ENCODE measurements at places on chromosomes 11 and 22.
A peak's percentile ranks its signal among the peaks of the same experiment; 100 is the strongest.

- no peak for DNase-seq
These were observed 92.7 kb downstream of the RPL27A start for GRCh38 chr11:8775332-8775731.

GRCh38 chr11:47257517-47258316, at the start of gene NR1H3:
Gene NR1H3, plus strand, starts transcription at chr11:47257996. Its CDS starts 1,221 bp downstream, at chr11:47259217.
- DNase-seq: no peak

DNA sequence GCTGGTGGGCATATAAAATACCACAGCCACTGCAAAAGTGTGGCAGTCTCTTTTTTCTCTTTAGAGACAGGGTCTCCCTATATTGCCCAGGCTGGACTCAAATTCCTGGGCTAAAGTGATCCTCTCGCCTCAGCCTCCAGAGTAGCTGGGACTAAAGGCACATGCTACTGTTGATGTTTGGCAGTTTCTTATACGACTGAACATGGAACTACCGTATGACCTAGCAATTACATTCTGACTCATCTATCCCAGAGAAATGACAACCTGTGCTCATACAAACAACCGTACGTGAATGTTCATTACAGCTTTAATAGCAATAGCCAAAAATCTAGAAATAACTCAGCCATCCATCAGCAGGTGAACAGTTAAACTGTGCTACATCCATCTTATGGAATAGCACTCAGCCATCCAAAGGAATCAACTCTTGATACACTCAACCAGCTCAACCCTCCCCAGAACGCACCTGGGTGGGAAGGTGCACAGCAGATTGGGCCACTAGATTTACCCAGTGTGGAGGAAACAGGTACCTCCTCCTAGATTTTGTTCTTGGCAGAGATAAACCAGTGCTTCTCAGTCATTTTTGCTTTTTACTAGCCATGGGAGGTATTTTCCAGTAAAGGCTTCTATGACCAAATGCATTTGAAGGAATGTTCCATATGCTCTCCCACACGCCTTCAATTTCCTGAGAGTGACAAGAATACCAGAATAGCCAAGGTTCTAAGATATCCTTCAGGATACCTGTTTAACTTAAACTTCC, 130.5 kb downstream of the MED15 start:
- DNase-seq: no peak

- DNase-seq: no peak
These were observed 15.7 kb downstream of the MRGPRF start for GRCh38 chr11:68997124-68997994.

DNA sequence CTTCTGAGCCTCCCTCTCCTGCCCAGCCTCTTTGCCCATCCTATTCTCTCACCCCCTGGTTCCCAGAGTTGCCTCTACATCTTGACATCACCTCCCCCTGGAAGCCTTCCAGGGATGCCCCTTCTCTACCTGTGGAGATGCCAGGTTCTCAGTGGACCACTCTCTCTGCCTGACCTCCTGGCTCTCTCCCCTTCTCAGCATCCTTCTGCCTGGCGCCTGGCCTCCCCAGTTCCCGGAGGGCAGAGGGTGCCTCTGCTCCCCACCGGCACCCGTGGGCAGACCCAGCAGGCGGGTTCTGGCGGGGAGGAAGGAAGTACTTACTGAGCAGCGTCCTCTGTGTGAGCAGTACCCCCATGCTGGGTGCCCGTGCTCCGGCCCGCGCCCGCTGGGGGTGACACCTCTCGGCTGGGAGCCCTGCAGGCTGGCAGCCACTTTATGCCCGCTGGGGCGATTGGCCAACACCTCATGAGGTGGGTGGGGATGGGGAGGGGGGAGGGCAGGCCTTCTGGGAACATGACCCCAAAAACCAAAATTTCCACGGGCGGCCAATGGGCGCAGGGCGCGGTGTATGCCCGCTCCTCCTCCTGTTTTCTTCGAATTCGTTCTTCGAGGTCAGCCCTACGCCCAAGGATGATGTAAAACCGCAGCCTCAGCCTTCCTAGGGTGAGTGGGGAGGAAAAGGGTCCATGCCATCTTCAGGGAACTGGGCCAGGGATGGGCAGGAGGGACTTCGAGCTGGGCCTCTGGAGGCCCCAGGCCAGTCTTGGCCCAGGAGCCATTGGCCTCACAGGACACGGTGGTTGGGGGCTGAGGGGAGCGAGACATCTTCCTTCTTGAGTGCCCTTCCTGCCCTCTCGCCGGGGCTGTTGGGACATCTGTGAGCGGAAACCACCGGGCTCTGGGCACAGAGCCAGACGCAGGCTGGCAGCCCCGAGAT, at the start of gene OSM:
Gene OSM (minus strand): TSS at position 407 of the 937 bp plus-strand sequence. CDS start 52 bp downstream, at position 355.
- DNase-seq: peak; percentile 61

DNA sequence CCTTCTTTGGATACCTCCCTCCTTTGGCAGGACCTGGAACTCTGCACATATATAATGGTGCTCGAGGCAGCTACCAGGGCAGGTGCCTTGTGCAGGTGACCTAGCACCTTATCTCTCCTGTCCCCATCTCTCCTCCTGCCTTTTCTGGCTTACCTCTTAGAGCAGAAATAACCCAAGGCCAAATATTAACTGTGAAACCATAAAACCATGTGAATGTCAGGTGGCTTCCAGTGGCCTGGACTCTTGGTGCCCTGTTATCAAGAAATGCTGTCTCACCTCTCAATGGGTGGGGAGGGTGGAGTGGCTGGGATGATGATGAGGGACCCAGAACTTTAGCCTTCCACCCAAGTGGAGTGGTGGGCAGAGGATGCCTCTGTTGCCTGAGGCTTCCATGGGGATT, 42.9 kb downstream of the YWHAH start:
- DNase-seq: no peak

- DNase-seq: no peak
These were observed 69.0 kb upstream of the ARFGAP3 start for GRCh38 chr22:42926104-42926503.

DNA sequence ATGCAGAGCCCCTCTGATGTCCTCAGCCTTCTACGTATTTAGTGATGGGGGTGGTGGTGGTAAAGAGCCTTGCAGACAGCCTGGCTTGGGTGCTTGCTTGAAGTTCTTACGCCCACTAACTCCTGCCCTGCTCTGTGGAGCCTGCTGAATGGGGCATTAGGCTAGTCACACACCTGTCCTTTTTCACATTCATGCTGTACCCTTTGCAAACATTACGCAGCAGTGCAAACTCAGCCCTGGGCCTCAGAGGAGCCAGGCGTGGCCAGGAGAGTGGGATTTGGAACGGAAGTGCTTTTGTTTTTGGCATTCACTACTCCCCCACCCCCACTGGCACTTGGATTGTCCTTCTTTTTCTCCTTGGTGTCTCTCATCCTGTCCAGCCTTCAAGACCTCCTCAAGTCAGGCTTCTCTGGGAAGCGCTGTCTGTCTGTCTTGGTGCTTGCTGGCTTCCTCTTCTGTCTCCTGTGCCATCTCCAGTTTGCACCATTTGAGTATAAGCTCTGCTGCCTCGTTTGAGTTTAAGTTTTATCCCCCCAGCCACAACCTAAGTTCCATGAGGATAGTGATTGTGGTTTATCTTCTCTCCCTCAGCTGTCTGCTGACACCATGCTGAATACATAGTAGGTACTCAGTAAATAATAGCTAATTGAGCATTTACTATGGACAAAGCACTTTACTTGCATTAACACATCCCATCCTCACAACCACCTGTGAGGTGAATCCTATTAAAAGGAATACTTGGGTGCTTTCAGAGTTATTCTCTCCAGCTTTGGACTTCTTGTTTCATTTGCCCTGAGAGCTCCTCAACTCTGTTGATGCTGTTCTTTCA, 26.7 kb downstream of the ZBTB16 start:
- no peak for DNase-seq

- no peak for DNase-seq
These were observed 88.9 kb upstream of the CLNS1A start for GRCh38 chr11:77726524-77726923.

GRCh38 chr11:9148727-9149126, 57.3 kb upstream of the SCUBE2 start:
- no peak for DNase-seq

GRCh38 chr11:34603129-34604001, 17.5 kb upstream of the EHF start:
- no peak for DNase-seq

DNA sequence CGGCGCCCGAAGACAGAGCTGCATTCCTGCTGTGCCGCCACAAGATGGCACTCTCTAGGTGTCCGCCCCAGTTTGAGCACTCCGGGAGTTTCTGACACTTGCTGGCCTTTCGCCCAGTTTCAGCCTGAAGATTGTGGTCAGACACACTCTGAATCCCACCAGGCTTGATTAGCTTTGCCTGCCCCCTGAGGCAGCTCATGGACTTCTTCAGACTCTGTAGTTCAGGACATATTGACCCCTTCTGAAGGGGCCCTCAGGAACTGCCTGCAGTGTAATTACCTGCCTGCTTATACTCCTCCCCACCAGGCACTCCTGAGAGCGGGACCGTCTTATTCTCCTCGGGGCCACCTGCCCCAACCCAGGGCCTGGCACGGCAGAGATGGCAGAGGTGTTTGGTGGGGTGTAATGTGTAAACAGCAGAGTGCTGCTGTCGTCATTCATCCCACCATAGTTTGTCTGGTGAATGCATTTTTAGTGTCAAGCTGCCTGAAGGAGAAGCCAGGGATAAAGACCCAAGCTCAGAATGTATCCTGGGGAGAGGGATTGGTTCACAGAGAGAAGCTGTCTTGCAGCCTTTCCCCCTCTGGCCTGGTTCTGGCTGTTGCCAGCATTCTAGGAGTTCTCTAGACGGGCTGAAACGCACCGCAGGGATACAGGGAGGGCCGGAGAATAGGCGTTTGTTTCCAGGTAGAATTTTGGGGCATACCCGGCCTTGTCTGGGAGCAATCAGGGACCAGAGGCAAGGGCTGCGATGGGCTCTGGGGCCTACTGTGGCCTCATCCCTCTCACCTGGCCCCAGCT, 46.4 kb downstream of the EIF3F start:
- peak; percentile 73 for DNase-seq

- DNase-seq: no peak
These were observed 132.4 kb downstream of the MN1 start for GRCh38 chr22:27668828-27669797.

- no peak for DNase-seq
These were observed 366.9 kb downstream of the NTM start for GRCh38 chr11:131737357-131737756.

- no peak for DNase-seq
These were observed 3.7 kb upstream of the ACY3 start for GRCh38 chr11:67654225-67654624.

- no peak for DNase-seq
These were observed 304.3 kb upstream of the NCAM1 start for GRCh38 chr11:112656772-112657428.

DNA sequence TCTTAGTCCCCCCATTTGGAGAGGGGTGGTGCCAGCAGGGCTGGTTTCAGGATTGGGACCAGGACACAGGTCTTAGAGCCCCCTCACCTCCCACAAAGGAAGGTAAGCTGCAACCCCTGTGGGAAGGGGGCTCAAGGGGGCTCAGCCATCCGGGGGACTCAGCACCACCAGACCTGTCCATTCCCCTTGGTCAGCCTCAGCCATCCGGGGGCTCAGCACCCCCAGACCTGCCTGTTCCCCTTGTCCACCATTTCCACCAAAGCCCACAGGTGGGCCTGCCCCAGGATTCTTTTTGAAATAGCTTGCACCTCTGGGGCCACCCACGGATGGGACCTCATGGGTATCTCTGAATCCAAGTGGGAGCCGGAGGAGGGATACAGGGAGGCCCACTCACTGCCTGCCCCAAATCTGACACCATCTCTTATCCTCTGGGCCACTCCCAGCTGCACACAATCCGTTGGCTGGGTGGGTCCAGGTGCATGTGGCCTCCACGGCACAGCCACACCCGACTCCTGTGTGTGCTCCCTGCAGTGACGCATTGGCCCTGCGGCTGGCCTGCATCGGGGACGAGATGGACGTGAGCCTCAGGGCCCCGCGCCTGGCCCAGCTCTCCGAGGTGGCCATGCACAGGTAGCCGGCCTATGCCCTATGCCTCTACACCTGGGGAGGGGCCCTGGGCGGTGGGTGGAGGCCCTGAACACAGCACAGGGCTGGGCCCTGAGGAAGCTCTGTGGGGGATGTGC, 15.9 kb downstream of the MCAT start:
- DNase-seq: no peak

DNA sequence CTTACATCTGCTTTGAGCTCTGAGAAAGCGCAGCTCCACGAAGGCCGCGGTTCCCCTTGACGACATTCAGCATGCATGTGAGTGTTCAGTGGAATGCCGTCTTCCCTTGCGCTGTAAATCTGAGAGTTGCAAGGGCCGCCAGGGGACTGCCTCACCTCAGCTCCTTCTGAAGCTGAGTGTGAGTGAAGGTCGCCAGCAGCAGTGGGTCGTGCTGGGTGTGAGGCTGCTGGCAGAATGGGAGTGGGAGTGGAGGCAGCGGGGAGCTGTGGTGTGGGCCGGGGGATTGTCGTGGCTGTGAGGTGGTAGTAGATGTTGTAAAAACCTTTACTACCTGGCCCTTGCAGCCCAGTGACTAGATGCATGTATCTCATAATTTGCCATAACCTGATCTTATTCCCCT, 65.2 kb downstream of the PPP6R2 start:
- DNase-seq: no peak

GRCh38 chr11:32052215-32052614, 38.7 kb upstream of the RCN1 start:
- DNase-seq: peak; percentile 12

Data from GM12892 (cell line).